ENCODE measurements at places on chromosomes 5 and 9.
A peak's percentile ranks its signal among the peaks of the same experiment; 100 is the strongest.

DNA sequence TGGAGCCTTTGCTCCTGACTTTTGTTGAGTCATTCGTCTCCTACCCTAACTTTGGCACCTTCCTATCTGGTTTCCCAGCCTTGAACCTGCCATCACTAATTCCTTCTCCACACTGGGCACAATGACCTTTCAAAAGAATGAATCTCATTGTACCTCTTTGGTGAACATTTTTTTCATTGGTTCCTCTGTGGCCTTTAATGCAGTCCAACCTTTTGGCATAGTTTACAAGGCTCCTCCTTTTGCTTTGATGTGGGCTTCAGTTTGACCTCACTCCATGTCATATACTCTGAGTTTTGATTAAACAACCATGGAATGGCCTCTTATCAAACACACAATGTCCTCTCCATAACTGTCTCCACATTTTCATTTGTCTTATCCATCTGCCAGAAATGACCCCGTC lies 14.5 kb upstream of the ROPN1L start:
- DNase-seq = no peak

DNA sequence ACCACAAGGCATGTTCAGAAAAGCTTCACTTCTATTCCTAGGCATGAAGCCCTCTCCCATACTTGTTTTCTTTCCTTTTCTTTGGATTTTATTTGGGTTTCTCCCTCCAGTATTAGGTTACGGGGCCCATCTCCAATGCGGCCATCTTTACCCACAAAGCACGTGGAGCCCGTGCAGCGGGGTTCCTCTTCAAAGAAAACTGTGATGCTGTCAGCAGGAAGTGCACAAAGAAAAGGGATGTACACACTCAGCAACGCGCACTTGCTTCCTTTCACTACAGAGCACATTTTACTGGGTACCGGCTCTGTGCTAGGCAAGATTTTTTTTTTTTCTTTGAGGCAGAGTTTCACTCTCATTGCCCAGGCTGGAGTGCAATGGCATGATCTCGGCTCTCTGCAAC lies 106.6 kb downstream of the COL23A1 start:
- no peak for DNase-seq

- DNase-seq = no peak
These were observed 132.1 kb downstream of the KDM4C start for GRCh38 chr9:6889868-6890267.

DNA sequence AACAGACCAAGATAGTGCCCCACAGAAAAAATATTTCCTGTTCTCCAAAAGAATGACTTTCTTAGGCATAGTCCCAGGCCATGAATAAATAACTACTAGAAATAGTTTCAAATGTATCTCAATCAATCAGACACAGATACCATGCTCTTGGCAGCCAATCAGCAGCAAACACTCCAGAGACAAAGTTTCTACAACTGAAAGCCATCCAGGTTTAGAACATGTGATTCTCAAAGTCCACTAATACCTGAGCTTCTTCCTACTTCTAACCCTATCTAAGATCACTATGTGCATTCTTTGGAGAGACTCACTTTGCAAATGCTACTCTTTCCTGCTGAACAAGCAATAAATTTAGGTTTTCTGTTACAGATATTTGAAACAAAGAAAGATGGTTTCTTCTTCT lies 425.8 kb upstream of the GRIN3A start:
- DNase-seq = no peak

- no peak for DNase-seq
These were observed 204.6 kb upstream of the CD180 start for GRCh38 chr5:67401172-67401571.

- DNase-seq = no peak
These were observed 971 bp downstream of the PHYKPL start for GRCh38 chr5:178231539-178232123.

- no peak for DNase-seq
These were observed 385.5 kb downstream of the GLIS3 start for GRCh38 chr9:3914416-3914815.

DNA sequence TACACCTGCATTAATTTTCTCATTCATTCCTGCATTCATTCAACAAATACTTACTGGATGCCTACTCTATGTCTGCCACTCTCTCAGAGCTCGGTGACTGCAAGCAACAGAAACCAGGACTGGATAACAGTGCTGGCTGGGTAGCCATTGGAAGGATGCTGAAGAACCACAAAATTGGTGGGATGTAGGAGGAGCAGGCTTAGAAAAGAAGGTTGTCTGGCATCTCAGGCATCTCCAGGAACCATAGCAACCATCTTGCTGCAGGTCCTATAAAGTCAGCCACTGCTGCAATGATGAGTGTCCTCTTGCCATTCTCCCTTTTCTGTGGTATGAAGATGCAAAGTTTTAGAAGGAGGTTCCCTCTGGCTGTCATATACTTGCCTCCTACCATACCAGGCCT lies 168.6 kb downstream of the FGF18 start:
- no peak for DNase-seq

- DNase-seq = no peak
These were observed 137.1 kb downstream of the FOXD1 start for GRCh38 chr5:73311291-73312110.

- no peak for DNase-seq
These were observed 28.9 kb downstream of the ARHGEF28 start for GRCh38 chr5:73654819-73655318.

DNA sequence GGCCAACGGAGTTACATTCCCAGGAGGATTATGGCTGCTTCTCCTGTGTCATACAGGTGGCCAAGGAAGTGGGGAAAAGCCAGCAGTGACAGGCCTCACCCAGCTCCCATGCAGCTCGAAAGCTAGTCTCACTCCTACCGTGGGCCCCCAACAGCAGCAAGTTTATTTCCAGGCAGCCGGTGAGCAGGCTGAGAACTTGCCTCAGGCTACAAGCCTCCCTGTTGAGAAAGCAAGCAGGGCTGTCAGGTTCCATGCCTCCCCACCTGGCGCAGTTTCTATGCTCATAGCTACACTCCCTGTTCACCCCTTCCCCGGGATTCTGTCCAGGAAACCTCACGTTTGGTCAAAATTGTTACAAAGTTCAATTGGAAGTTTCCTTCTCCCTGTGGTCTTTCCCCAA lies 27.5 kb upstream of the DNAH5 start:
- DNase-seq = no peak

- no peak for DNase-seq
These were observed 117.7 kb upstream of the ALDH1B1 start for GRCh38 chr9:38274800-38275199.

- no peak for DNase-seq
These were observed 6.2 kb downstream of the BARHL1 start for GRCh38 chr9:132588501-132589147.

DNA sequence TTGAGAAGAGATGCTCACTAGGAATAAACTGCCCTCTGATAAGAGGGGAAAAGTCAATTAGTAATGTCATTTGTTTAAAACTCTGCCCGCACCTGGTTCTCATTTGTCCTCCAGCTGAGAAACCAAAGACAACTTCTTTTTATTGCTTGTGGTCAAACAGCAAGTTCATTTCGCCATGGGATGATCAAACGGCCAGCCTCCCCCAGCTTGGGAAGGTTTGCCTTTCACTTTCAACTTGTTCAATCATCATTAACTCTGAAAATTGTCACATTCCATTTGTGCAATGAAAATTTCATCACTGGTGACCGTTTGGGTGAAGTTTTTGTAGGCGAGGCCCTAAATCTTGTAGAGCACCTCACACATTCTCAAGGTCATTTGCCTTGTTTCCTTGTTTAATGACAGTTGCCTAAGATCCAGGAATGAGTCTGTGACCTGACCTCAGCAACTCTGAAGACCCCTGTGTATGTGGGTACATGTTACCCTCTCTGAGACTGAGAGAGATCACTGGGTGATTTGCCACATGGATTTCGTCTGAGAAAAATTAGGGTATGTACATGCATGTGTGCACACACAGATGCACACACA lies 117.7 kb downstream of the MARCHF3 start:
- no peak for DNase-seq

DNA sequence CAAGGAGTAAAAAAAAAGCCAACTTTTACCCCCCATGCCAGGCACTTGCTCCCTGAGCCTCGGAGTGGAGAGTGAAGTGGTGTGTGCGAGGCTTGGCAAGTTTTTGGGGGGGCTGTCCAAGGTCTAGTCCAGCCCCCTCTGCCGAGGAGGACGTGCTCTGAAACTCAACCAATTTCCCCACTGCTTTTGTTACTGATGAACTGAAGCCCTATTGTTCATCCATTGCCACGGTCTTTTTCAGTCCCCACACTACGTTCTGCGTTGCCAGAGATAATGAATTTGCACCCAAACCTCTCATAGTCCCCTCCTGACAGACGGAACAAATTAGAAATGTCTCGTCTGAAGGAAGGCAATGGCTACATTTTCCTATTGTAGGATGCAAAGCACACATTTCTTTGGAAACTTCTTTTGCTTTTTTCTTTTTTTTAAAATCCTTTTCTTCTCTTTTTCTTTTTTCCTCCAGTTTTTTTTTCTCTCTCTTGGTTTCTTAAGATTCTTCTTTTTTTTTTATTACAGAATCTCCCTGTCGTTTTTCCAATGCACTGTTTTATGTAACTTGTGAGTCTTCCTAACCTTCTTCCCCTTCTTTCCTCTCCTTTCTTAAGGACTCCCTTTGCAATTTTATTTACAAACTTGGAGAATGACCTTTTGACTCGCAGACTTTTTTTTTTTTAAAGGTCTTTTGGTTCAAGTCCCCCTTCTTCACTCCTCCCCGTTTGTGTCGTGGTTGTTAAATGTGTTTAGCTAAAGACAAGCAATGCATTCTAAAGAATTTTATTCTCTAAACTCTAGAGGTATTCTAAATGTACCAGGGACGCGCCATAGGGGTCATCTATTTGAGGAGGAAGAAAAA lies 209.5 kb downstream of the MEF2C start:
- no peak for DNase-seq

DNA sequence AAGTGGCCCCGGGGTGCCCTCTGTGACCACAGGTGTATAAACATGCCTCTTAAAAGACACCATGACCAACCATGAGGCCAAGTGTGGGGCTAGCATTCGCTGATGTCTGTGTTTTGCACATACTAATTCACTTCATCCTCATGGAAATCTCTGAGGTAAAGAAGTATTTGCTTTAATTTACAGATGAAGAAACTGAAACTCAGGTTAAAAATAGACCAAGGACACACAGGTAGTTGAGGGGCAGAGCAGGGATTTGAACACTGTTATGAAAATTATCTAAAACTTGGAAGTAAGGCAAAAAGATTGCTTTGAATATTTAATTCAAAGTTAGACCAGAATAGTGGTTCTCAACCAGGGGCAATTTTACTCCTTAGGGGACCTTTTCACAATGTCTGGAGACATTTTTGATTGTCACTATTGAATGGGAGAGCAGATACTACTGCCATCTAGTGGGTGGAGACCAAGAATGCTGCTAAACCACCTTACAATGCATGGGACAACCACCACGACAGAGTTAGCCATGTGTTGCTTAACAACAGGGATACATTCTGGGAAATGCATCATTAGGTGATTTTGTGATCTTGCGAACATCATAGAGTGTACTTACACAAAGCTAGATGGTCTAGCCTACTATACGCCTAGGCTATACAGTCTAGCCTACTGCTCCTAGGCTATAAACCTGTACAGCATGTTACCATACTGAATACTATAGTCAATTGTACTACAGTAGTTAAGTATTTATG lies 8.0 kb upstream of the FXN start:
- DNase-seq = peak; percentile 85

DNA sequence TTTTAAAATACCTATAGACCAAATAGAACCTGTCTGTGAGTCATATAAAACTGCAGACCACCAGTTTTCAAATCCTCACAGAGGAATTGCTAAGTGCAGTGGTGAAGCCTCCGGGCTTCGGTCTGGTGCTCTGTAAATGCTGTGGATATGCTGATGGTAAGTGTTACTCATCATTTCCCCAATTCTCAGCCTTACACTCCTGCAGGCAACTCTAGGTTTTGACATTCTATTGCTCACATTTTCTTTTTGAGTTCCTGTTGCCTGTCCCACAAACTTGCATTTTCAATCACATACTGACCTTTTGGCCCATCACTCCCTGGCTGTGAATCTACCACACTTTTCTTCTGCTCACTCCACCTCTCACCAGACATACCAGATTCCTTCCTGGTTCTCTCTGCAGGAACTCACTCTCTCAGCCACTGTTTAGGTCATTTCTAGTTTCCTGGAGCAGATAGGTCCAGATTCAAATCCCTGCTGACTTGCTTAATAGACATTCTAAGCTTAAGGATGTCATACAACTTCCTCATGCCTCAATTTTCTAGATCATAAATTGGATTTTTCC lies 192.9 kb downstream of the RAB3C start:
- DNase-seq = no peak

GRCh38 chr5:16975950-16976624 lies 40.0 kb upstream of the MYO10 start:
- DNase-seq = no peak

- no peak for DNase-seq
These were observed 213.8 kb downstream of the ATP10B start for GRCh38 chr5:160638161-160638742.

- DNase-seq = no peak
These were observed 1752.6 kb upstream of the C9orf72 start for GRCh38 chr9:29325894-29326293.

DNA sequence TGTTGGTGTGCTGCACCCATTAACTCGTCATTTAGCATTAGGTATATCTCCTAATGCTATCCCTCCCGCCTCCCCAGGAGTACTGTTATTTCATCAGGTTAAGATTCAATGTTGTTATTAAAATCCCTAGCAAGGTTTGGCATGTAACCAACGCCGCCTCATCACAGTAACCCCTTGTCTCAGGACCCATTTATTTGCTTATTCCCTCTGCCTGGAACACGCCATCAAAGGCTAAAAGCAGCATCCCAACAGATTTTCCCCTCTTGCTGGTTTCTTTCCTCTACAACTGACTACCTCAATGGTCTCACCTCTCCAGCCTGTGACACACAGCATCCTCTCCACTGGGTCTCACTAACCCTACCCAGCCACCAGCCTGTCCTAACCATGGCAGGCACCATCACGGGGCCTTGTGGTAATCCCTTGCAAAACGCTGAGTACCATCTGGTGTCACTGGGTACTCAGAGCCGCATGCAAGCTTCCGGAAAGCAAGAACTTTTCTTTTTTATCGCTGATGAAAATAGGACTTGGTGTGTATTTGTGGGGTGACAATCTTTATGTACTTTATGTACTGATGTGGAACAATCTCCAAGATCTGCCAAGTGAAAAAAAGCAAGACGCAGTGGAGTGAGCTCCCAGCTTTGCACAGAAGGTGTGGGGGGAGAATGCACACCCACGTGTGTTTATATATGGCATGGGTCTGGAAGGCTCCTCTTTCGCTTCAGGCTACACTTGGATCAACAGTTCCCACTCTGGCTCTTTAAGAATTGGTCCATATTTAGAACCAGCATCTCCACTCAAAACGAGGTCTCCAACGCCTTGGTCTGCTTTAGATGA lies 6.1 kb downstream of the RPS14 start:
- DNase-seq = no peak

All from hematopoietic multipotent progenitor cell treated with erythropoietin and hydrocortisone succinate and interleukin-3 and kit ligand, for 15 days (in vitro differentiated cells).